ENCODE measurements at places on chromosomes 12 and 14.

- no peak for DNase-seq
These were observed 56.6 kb downstream of the SUDS3 start for GRCh38 chr12:118432812-118433545.

GRCh38 chr14:35910191-35910590 lies 84.1 kb downstream of the BRMS1L start:
- no peak for DNase-seq

GRCh38 chr12:54975875-54976274 lies 8.7 kb downstream of the TESPA1 start:
- DNase-seq, result no peak

DNA sequence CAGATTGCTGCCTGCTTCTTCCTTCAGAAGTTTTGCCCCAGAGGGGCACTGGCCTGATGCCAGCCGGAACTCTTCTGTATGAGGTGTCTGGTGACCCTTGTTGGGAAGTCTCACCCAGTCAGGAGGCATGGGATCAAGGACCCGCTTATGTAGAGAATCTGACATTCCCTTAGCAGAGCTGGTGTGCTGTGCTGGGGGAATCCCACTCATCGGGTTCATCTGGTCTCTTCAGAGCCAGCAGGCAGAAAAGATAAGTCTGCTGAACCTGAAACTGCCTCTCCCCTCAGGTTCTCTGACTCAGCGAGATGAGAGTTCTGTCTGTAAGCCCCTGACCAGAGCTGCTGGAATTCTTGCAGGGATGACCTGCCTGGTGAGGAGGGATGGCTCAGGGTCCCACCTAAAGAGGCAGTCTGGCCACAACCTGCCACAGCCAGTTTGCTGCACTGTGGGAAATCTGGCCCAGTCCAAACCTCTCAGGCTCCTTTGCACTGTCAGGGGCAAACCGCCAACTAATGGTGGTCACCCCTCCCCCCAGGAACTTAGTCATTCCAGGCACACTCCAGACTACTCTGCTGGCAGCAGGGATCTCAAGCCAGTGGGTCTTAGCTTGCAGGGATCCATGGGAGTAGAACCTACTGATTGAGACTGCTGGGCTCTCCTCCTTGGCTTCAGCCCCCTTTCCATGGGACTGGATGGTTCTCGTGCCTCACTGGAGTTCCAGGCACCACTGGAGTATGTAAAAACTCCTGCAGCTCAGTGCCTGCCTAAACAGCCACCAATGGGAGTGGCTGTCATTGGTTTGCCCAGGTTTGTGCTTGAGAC lies 4.1 kb downstream of the CLEC2D start:
- peak; percentile 63 for DNase-seq

DNA sequence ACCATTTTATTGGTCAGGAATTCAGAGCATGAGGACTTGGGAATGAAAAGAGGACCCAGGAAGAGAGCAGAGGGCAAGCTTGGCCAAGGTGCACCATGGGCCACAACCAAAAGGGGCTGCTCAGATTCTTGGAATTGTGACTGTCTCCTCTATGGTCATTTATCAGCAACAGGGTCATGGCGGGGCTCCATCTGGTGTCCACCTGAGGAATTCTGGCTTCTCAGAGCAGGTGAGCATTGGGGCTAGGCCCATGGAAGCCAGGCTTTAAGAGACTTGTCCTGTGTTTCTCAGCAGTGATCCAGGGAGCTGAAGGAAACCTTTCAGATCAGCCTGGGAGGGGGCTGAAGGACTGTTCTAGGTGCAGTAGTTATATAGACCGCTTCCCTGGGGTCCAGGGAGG lies 2.6 kb upstream of the RIN3 start:
- no peak for DNase-seq

- DNase-seq, result no peak
These were observed 348.5 kb upstream of the TBX3 start for GRCh38 chr12:115032521-115032920.

DNA sequence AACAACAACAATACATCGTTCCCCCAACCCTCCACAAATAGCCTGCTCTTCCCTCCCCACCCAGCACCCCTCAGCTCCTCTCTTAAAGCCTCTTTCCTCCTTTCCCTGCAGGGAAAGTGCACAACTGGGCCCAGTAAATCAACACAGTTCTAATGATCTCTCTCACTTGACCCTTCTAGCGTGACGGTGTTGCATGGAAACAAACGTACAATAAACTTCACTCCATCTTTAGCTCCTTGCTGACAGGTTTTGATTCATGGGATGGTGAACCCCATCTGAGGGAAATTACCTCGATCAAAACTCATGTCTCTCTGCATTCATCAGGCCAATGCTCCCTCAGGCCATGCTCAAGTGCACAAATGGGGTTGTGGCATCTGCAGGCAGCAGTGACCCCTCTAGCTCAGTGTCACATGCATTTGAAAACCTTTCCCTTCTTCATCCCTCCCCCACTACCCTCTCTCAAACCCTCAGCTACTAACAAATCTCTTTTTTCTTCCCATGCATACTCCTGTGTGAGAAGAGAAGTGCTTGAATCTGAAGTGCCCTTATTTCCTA lies 22.9 kb downstream of the GDF11 start:
- DNase-seq, result no peak

DNA sequence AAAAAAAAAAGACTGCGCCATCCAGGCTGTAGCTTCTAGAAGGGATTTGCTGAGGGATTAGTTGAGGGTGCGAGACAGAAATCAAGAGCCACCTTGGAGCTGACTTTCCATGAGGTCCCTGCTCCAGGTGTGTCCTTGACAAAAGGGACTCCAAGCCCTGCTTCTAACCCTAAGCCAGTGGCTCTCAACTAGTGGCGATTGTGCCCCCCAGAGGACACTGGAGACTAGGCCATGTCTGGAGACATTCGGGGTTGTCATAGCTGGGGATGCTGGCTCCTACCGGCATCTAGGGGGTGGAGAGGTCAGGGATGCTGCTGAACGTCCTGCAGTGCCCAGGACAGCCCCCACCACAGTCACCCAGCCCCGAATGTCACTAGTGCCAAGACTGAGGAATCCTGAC lies 40.6 kb downstream of the SPRING1 start:
- DNase-seq, result no peak

GRCh38 chr14:52846591-52846990 lies 55.2 kb upstream of the GNPNAT1 start:
- no peak for DNase-seq

DNA sequence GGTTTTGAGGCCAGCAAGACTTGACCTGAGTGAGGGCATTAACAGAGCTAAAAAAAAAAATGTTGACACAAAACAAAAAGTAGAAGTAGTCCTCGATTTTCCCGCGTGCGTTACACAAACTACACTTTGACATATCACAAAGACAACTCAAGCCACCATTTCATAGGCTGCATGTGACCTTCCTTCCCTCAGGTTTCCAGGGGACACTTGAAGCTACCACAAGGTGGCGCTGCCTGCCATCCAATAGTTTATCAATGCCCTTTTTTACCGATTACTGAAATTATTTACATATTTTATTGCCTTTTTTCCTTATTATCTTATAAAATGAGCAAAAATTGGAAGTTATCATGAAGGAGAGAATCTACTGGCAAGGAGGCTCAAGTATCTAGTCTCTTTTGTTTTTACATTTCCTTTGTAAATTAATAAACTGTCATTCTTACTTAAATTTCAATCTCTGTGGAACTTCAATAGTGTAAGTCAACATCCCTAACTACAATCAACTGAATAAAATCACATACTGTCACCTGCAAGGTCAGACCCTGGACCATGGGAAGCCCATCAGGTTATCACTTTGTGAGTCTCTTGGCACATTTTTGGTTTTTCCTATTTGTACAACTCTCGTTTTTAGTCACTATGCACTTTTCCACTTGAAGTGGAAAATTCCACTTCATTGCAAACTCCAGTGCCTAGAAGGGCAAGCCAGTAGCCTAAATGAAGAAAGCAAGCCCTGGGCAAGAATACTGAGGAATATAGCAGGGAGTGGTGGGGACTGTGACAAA lies 84.6 kb upstream of the CPSF6 start:
- no peak for DNase-seq

- no peak for DNase-seq
These were observed 34.9 kb downstream of the GPHB5 start for GRCh38 chr14:63283884-63284248.

DNA sequence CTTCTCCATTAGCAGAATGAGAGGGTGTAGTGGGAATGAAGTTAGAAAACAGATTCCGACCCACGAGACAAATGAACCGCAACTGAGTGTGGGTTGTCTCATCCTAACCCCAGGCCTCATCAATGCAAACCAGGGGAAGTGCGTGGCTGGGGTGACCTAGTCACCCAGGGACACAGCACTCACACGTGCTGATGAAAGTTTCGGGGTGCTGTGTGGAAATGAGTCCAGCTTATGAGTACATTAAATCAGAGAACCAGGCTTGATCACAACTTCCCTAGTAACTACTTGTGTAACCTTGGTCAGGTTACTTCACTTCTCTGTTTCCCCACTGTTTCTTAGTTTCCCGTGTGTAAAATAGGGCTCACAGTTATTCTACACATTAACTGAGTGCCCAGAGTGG lies 95.4 kb upstream of the CDKN3 start:
- no peak for DNase-seq

DNA sequence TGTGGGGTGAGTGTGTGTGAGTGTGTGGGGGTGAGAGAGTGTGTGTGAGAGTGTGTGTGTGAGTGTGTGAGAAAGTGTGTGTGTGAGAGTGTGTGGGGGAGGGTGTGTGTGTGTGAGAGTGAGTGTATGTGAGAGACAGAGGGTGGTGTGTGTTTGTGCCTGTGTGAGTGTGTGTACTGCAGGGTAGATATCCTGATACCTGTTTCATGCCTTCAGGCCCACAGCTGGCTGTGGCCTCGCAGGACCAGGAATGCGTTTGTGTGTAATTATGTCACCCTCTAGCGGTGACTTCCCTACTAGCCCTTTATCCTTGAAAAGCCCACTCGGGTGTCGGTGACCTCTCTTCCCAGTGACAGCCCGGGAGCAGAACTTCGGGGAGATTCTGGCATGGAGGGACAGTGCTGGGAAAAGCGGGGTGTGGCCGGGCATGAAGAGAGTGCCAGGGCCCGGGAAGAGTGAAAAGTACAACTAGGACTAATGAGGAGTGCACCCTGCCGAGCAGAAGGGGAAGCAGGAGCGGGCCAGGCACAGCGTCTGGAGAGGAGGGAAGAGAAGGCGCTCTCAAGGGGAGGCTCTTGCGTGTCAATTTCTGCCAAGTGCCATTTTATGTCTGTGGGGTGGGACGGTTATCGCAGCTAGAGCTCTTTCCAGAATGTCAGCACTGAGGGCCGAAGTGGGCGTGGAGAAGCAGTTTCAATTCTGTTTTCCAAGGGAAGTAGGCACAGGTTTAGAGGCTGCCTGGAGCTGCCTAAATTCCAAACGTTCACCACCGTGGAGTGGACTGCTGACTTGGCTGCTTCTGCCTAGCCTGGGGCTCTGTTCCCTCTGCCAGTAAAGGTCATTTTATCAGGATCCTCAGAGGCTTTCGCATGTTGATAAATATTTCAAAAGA lies 11.0 kb upstream of the FBXL14 start:
- DNase-seq, result peak; percentile 62

GRCh38 chr14:52922656-52923055 lies 28.2 kb downstream of the FERMT2 start:
- DNase-seq, result no peak

DNA sequence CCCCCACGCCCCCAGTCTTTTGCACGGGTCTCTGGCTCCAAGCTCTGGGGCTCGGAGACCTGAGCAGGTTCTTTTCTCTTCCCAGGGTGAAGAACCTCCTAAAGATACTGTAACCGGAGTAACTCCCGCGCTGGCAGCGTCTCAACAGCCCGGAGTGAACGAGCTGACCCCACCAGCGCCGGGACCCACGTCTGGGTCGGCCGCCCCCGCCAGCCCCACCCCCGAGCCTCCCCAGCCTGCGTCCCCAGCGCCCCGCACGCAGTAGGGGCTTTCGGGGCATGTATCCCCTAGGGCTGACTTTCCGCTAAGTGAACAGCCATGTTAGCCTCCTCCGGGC lies 858 bp downstream of the SLC35F4 start:
- DNase-seq, result no peak

DNA sequence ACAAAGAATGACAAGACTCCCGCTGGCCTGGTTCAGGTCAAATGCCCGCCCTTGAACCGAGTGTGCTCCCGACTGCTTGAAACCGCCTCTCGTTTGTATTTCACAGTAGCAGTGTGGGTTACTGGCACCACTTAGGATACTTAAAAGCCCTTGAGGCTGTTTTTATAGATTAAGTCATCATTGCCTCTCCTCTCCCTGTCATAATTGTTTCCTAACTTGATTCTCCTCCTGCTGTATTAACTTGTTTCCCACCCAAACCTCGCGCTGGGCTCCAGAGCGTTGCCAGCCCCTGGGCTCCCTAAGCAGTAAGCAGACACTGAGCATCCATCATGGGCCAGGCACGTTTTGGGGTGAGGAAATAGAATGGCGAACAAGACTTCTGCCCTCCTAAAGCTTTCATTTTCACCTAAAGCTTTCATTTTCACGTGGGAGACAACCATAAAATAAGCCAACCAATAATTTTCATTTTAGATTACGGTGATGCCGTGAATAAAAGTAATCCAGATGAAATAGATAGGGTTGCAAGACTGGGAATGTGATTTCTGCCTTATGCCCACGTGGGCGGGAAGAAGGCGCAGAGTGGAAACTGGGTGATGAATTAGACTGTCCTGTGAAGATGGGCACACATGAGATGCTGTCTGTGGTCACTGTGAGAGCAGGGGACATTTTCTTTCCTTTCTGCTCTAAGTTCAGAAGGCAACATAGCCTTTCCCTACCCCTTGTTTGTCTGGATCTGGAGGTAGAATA lies 97.5 kb downstream of the PPP2R5C start:
- DNase-seq, result no peak

DNA sequence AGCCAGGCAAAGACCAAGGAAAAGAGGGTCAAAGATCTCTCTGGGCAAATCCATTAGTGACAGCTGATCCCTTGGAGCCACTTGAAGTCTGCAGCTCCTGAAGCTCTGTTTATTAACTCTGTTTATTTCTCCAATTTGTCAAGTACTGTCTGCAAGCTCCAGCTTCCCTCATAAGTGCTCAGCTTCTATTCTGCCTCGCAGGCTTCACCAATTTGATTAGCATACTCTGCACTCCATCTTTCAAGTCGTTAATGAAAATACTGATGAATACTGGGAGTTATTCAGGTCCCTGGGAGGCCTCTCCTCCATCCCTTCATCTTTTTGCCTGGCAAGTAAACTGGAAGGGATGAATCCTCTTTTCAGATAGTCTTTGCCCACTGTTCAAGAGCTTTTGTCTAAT lies 54.3 kb downstream of the TTC9 start:
- DNase-seq, result no peak

GRCh38 chr14:100592461-100592891 lies 5.3 kb upstream of the BEGAIN start:
- peak; percentile 60 for DNase-seq

Data from H54 (cell line).